ENCODE measurements at places on chromosomes 6 and 20.

DNA sequence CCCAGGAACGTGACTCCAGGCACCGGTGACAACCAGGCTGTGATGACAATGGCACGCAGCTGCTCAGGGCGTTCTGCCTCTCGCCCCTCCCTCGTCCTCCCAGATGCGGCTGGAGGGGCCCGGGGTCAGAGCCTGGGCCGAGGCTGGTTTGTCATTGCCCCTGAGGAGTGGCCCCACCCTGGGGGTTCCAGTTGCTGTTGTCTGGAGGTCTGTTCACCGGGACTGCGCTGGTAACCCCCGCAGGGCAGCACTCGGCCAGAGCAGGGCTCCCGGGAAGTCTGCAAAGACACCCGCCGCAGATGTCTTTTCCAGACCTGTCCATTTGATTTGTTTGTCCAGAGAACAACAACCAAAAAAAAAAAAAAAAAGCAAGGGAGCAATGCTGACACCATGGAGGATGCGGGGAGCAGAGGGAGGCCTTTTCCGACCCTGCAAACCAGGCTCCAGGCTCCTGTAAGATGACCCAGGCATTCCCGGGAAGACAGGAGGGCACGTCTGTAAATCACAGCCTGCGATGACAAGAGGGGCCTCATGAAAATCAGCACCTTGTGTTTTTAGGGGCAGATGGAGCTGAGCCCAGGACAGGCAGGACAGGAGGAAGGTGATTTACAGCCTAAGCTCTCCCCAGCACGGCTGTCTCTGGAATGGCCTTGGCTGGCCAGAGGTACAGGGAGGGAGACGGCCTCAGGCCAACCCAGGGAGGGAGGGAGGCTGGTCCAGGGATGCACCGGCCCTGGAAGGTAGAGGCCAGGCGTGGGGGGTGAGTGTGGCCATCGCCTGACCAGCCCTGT is 189.3 kb downstream of the ERMARD start:
- DNase-seq: no peak

GRCh38 chr6:105810105-105810921 is 275.8 kb upstream of the PRDM1 start:
- DNase-seq: peak; percentile 91

DNA sequence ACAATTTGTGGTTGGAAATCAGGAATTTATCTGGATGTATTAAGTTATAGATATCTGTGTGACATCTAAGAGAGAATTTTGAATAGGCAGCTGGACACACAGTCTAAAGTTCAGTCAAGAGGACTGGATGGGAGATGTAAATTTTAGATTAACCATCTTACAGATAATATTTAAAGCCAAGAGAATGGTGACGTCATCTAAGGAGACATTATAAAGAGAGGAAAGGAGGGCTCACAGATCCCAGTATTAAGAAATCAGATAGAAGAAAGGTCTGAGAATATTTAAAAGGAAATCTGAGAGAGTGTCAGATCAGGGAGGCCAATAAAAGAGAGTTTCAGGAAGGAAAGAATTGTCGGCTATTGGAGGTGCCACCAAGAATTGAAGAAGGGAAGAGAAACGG is 9.4 kb downstream of the COL19A1 start:
- DNase-seq: no peak

DNA sequence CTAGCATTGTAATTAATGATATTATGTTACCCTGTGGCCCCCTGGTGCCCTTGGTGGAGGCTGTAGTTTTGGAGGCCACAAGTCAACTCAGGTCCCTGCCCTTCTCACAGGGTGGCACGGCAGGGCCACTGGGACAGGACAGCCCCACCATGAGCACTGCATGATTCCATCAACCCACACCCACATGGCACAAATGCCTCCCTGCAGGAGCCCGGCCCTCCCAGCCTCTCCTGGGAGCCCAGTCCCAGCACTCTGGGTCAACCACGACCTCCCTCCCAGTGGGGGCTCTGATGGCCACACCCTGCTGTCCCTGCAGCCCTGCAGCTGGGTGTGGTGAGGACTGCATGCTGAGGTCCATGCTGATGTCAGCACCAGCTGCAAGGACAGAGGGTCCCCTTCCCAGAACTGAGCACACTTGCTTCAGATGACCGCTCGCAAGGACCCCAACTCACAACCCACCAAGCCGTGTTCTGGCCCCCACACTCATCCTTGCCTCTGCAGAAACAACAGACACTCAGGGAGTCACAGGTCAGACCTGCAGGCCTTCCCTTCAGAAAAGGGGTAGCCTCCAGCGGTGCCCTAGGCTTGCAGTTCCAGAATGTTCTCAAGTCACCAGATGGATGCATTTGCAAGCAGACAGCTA is 15.7 kb upstream of the CST7 start:
- no peak for DNase-seq

- DNase-seq: no peak
These were observed 131.0 kb downstream of the GPX5 start for GRCh38 chr6:28656715-28657114.

GRCh38 chr20:35598899-35599775 is 16.5 kb upstream of the SPAG4 start:
- DNase-seq: no peak

DNA sequence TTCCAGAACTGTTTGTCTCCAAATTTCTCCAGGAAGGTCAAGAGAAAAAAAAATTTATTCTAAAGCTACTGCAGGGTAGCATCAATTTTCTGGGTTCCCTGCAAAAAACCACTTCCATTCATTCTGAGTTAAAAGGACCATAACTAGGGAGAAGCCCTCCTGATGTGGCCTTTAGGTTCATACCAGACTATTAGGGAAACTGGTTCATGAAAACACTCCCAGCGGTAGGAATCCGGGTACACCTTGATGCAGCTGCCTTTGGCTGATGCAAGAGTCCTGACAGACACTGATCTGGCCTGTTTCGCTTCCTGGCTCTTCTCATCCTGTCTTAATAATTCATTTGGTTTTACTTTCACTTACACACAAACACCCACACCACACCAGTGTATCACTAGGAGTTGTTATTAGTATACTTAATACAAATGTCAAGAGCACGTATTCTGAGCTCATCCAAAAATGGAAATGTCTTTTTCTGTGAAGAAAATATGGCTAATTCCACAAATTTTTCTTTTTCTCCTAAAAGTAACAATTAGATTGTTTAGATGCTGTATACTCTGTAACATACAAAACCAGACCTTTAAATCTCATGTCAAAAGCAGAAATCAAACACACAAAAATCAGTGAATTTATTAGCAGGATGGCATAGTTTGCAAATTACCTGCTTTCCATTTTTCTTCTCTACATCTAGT is 38.4 kb upstream of the ARHGAP18 start:
- DNase-seq: no peak

DNA sequence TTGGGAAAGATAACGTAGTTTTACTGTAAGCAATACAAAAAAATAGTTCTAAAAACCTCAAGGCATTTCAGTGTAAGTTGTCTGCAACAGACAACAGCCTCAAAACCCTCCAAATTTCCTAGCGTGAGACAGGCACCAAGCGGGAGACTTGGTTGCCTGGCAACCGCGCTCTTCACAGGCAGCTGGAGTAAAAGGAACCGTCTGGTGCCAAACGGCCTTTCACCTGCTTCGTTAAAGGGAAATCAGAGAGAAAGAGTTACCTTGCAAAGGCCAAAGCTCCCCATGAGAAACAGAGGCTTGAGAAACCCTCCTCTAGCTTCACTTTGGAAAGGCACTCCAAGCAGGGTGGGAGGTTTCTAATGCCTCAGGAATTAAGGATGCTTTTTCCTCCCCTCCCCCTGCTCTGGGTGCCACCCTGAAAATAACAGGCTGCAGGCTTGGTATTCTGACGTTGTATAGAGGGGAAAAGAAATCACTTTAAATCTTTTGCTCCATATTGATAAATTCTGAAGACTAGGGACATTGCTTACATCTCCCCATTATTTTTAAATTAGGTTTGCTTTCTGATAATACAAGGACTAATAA is 129.7 kb upstream of the UFL1 start:
- DNase-seq: no peak

DNA sequence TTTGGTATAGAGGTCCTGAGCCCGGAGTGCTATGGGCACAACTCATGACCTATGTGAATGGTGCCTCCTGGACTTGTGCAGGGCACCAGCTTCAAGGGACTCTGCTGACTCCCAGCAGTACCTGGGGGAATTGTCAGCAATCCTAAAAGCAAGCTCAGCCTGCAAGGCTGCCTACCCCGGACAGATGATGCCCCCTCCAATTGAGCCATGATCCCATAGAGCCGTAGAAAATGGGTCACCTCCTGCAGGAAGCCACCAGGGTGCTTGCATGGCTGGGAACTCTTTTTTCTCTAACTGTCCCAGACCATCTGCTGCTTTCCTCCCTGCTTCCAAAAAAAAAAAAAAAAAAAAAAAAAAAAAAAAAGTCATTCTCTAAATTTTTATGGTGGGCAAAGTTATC is 12.9 kb upstream of the PRND start:
- DNase-seq: no peak

GRCh38 chr20:54023406-54023805 is 47.0 kb downstream of the BCAS1 start:
- no peak for DNase-seq

DNA sequence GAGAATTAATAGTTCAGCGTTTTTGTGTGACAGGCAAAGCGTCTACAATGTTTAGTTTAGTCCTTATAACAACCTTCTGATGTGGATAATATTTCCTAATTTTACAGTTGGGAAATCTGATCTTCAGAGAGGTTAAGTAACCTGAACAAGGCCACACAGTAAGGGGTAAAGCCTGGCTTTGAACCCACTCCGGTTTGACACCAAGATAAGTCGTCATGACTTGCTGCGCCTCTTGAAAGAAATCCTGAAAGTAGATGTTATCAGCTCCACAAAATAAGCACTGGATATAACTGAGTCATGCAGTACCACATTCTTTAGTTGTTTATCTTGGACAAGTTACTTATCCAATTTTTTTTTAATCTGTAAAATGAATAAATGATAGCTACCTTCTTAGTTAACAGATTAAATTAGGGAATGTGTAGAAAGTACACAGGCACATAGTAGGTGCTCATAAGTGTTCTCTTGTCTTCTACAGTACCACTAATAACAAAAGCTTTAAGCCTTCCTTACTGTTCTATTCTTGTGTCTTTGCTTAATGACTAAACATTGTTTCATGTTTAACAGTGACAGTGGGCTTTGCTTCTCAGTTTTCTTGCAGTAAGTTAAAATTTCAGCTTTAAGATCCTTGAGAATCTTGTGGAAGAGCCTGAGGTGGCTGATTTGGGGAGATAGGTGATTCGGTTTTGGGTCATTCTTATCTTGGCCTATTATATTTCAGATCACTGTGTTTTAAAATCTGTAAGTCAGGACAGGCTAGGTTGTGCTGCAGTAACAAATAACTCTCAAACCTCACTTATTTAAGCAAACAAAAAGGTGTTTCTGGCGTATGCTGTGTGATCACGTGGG is 2.1 kb downstream of the HIVEP1 start:
- no peak for DNase-seq

DNA sequence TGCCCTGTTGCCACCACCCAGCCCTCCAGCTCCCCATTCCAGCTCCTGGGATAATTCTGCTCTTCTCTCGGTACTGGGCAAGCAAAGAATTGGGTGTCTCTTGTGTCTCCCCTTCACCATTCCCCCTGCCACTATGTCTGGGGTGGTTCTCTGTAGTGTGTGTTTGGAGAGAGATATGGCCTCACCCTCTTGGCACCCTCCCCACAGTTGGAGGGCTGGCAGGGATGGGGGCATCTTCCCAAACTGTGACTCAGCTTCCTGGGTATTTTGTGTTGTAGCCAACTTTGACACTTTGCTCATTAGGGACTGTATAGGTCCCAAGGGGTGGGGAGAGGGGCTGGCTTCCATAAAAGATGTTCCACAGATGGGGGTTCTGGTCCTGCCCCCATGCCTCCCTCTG is 1.7 kb downstream of the TNXB start:
- DNase-seq: no peak

- DNase-seq: no peak
These were observed 51.4 kb downstream of the IBTK start for GRCh38 chr6:82196161-82196560.

DNA sequence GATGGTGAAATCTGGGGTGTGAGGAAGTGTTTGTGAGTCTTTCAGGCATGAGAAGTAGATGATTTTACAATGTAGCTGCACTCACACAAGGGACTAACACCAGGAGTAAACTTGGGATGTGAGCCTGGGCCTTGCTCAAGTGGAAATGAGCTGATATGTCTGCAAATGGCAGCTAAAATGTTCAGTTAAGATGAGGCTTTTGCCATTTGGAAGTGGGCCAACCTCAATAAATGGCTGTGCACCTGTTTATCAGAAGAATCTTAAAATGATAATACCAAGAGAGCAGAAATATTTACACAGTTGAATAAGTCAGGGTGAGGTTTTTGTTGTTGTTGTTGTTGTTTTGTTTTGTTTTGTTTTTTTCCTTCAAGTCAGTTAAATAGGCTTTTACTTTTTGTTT is 25.7 kb upstream of the KLHL31 start:
- DNase-seq: no peak

DNA sequence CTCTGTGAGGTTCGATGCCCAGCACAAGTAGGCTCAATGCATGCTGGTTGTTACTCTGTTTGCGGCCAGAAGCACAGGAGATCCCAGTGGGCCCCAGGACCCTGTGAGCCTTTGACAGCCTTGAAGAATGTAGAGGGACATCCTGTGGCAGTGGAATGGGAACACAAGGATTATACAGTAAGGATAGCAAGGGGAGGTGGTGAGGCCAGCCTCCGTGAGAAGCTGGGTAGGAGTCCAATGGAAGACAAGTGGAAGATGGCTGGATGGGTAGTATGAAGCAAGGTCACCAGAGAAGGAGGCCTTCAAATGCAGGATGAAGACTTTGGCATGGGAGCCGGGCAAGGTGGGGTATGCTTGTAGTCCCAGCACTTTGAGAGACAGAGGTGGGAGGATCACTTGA is 622.9 kb upstream of the CDH4 start:
- no peak for DNase-seq

DNA sequence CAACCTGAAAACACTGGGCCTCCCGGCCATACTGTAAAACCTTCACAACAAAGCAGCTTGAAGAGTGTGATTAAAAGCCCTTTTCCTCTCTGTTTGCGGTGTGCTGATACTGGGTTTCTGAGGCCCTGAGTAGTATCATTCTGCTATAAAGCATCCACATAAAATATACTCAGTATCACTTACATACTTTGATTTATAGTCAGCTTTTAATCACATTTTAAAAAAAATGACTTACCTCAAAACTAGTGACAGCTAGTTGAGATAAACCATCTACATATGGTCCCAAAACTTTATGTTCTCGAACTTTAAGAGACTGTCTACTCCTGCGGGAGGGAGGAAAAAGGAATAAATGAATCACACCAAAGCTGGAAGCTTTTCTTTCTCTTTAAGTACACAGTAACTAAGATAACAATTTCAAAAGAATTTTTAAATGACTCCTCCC is 135.7 kb downstream of the KIF13A start:
- DNase-seq: no peak

DNA sequence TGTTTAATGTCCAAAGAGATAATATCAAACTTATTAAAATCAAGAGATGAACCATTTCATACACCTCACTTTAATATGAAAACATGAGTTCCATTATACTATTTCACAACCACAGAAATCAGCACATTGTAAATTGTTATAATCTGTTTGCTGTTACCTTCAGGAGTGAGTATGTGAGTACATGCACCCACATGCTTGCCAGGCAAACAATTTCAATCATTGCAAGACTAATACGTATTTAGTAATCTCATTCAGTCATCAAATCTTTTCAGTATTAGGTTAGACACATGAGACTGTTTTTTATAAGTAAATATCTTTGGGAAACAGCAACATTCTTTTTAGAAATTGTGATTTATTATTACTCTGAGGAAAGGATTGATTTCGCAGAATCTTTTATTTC is 9.3 kb upstream of the EPM2A start:
- DNase-seq: no peak

GRCh38 chr6:125197795-125198269 is 44.3 kb downstream of the TPD52L1 start:
- DNase-seq: no peak

- no peak for DNase-seq
These were observed 66.4 kb upstream of the FABP7 start for GRCh38 chr6:122713138-122713537.

Data from HFF-Myc (cell line).